Natural killer cell treated with Interleukin-12 subunit alpha and Interleukin-12 subunit beta and Interleukin-15 and Interleukin-18, amount 100 ng/mL, for 72 hours (primary cell): ENCODE measurements at places on chromosomes 3 and 15. TPM values are rescaled to one million over a fixed set of nuclear protein-coding genes. Genes with fewer than 3 reads are reported as not detected.

GRCh38 chr3:146589899-146590508 lies 15.1 kb downstream of the PLSCR5 start:
- H3K4me3 ChIP-seq, result no peak overlapping the region
- no peaks in the 10 kb centered on the region for H3K4me1 ChIP-seq
- H3K27ac ChIP-seq, result no peak overlapping the region
- H3K36me3 ChIP-seq, result no peaks in the 10 kb centered on the region
- no peak for DNase-seq

GRCh38 chr15:81015621-81016488 lies 15.1 kb downstream of the TLNRD1 start:
- no peak overlapping the region for H3K4me3 ChIP-seq
- H3K27me3 ChIP-seq, result no peaks in the 10 kb centered on the region
- H3K4me1 ChIP-seq, result no peaks in the 10 kb centered on the region
- no peaks in the 10 kb centered on the region for H3K36me3 ChIP-seq

DNA sequence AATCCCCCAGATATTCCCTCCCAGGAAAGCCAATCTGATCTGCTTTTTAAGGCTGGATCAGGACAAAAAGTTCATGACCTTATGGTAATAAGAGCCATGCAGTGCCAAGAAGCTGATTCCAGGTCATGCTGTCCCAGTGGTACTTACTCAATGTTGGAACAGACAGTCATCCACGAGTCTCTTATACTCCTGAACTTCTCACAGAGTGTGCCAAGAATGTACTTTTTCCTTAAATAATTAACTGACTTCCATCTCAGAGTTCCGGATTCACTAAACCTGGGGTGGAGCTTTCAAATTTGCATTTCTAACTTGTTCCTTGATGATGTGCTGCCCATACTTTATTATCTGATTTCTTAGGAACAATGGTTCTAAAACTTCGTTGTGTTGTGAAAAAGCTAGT lies 3.4 kb upstream of the P3H2 start:
- H3K4me3 ChIP-seq, result no peak overlapping the region
- peaks cover 23% of the 10 kb centered on the region for H3K27me3 ChIP-seq

- H3K36me3 ChIP-seq, result no peaks in the 10 kb centered on the region
Measured at GRCh38 chr3:124230998-124231397, 239.1 kb upstream of the ROPN1 start.

- no peak for DNase-seq
- no peak overlapping the region for H3K4me3 ChIP-seq
- peaks cover 11% of the 10 kb centered on the region for H3K4me1 ChIP-seq
- no peaks in the 10 kb centered on the region for H3K27me3 ChIP-seq
- H3K36me3 ChIP-seq, result peaks cover 10% of the 10 kb centered on the region
Measured at GRCh38 chr15:81277851-81278250, 46.1 kb downstream of the STARD5 start.

- no peaks in the 10 kb centered on the region for H3K36me3 ChIP-seq
- no peak overlapping the region for H3K27ac ChIP-seq
- H3K4me1 ChIP-seq, result no peaks in the 10 kb centered on the region
- H3K4me3 ChIP-seq, result no peak overlapping the region
Measured at GRCh38 chr3:57446318-57446841, 97.8 kb downstream of the DNAH12 start.

- H3K27ac ChIP-seq, result no peak overlapping the region
- no peaks in the 10 kb centered on the region for H3K4me1 ChIP-seq
- no peaks in the 10 kb centered on the region for H3K27me3 ChIP-seq
- DNase-seq, result no peak
- no peak overlapping the region for H3K4me3 ChIP-seq
Measured at GRCh38 chr3:100354850-100355249, 20.3 kb downstream of the NIT2 start.

DNA sequence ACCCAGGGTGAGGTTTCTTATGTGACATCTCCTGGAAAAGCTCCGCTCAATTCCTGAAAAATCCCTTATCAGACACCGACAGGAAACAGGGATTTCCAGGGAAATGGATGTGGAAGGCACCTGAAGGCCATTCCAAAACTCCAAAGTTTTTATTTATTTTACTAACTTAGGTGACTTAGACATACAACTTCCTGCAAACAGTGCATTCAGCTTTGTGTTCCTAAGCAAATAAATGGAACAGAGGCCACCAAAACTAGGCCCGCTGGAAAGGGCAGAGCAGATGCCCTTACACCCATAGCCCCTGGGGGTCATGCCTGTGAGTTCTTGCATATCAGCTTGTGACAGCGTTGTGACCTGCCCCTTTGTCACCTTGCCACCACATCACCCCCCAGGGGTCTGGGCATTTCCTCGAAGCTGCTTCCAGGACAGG lies 239.4 kb downstream of the XXYLT1 start:
- no peak for DNase-seq
- no peaks in the 10 kb centered on the region for H3K36me3 ChIP-seq
- no peak overlapping the region for H3K27ac ChIP-seq
- no peaks in the 10 kb centered on the region for H3K27me3 ChIP-seq

- no peak overlapping the region for H3K4me3 ChIP-seq
- no peaks in the 10 kb centered on the region for H3K4me1 ChIP-seq
- no peak for DNase-seq
- no peak overlapping the region for H3K27ac ChIP-seq
- H3K36me3 ChIP-seq, result no peaks in the 10 kb centered on the region
Measured at GRCh38 chr15:32670623-32671022, 29.1 kb downstream of the SCG5 start.

IL1RAP gene
- 19.5 TPM for total RNA-seq

MAGI1 gene
- total RNA-seq, result not detected

SLC6A1 gene
- total RNA-seq, result not detected
